ENCODE measurements at places on chromosomes 7 and 10. TPM values are rescaled to one million over a fixed set of nuclear protein-coding genes. Genes with fewer than 3 reads are reported as not detected.

- peak; percentile 51 for DNase-seq
- H3K4me3 ChIP-seq: no peak overlapping the region
- no peaks in the 10 kb centered on the region for H3K36me3 ChIP-seq
- no peak overlapping the region for H3K27ac ChIP-seq
- peaks cover 15% of the 10 kb centered on the region for H3K4me1 ChIP-seq
Observed at GRCh38 chr7:107857541-107857912, 33.5 kb upstream of the DLD start.

DNA sequence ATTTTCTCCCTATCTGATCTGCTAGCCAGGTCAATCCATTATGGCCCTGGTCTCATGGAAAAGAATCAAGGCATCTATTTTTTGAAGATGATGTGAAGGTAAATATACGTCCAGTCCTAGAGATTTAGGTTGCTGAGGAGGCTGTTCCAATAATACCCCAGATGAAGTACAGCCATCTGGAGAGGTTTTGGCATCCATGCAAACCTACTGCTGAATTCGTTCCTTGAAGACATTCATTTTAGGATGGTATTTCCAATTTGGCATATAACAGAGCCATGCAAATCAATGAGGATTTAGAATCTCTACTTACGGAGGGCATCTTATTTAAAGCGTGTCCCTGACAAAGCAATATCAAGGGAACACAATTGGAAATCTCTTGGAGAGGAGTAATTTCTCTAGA lies 465.5 kb downstream of the KCNMA1 start:
- no peaks in the 10 kb centered on the region for H3K36me3 ChIP-seq
- no peak overlapping the region for H3K27ac ChIP-seq
- no peaks in the 10 kb centered on the region for H3K4me1 ChIP-seq
- no peaks in the 10 kb centered on the region for H3K27me3 ChIP-seq

DNA sequence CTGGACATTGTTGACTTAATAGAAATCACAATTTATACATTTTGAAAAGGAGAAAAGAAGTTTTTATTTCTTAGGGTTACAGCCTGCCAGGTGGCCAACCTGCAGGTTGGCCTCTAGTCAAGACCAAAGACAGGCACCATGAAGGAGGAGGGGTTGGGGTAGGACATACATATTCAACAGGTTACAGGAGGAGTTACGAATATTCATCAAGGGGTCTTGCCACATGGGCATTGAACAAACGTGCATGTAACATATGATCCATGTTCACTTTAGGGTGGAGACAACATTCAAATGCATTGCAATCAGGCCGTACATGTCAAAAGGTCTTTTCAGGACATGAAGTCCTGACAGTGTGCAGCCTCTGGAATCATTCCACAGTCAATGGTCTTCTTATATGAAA lies 246.2 kb upstream of the AKR1E2 start:
- DNase-seq: no peak
- H3K4me3 ChIP-seq: no peak overlapping the region
- H3K27me3 ChIP-seq: no peaks in the 10 kb centered on the region
- H3K4me1 ChIP-seq: no peaks in the 10 kb centered on the region

DNA sequence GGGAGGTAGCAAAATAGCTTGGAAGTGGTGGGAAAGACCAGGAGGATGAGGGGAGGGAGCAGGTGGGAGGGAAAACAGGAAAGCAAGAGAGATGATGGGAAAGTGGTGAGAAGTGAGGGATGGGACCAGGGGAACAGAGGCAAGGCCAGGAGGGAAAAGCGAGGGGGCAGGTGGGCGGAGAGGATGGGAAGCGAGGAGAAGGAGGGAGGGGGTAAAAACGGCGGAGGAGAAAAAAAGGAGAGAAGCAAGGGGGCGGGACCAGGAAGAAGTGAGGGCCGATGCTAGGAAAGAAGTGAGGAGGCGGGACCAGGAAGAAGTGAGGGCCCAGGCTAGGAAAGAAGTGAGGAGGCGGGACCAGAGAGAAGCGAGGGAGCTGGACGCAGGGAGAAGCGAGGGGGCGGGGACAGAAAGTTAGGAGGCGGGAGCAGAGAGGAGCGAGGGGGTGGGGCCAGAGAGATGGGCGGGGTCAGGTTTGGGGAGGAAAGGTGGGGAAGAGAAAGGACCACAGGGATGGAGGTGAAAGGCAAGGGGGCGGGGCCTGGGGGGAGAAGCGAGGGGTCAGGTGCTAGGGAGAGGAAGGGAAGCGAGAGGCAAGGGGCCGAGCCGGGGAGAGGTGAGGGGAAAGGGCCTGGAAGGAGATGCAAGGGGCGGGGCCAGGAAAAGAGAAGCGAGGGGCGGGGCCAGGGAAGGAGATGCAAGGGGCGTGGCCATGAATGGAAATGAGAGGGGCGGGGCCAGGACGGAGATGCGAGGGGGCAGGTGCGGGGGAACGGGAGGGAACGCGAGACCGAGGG lies 984 bp downstream of the SMURF1 start:
- H3K4me3 ChIP-seq: peak overlapping the region; percentile 84
- peak; percentile 93 for DNase-seq
- peaks cover 28% of the 10 kb centered on the region for H3K4me1 ChIP-seq
- peak overlapping the region; percentile 71 for H3K27ac ChIP-seq
- no peaks in the 10 kb centered on the region for H3K36me3 ChIP-seq
- no peaks in the 10 kb centered on the region for H3K27me3 ChIP-seq

DNA sequence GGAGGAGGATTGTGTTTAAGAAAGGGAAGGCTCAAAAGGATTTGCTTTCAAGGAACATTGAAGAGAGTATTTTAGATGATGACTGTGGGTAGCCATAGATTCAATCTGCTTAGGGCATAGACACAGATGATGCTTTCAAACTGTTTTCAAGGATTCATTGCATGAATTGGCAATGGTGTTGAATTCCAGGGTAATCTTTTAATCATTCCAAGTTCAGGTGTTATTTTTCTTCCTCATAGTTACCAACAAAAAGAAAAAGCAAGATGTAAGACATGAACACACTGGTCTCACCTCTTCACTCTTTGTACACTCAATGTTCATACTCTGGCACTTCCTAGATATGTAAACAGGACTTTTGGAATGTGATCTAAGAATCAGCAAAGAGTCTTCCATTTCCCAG lies 167.0 kb upstream of the RHOBTB1 start:
- no peak overlapping the region for H3K27ac ChIP-seq
- H3K27me3 ChIP-seq: no peaks in the 10 kb centered on the region
- DNase-seq: no peak
- no peak overlapping the region for H3K4me3 ChIP-seq
- no peaks in the 10 kb centered on the region for H3K4me1 ChIP-seq

- H3K4me3 ChIP-seq: no peak overlapping the region
- no peaks in the 10 kb centered on the region for H3K4me1 ChIP-seq
- no peak for DNase-seq
- no peaks in the 10 kb centered on the region for H3K27me3 ChIP-seq
Observed at GRCh38 chr7:136254148-136254547, 277.0 kb upstream of the MTPN start.

- H3K4me3 ChIP-seq: no peak overlapping the region
- no peak overlapping the region for H3K27ac ChIP-seq
- DNase-seq: no peak
- no peaks in the 10 kb centered on the region for H3K36me3 ChIP-seq
- no peaks in the 10 kb centered on the region for H3K4me1 ChIP-seq
Observed at GRCh38 chr10:76329891-76330575, 898.6 kb downstream of the LRMDA start.

- no peak overlapping the region for H3K4me3 ChIP-seq
- no peak overlapping the region for H3K27ac ChIP-seq
- H3K36me3 ChIP-seq: no peaks in the 10 kb centered on the region
- H3K27me3 ChIP-seq: no peaks in the 10 kb centered on the region
Observed at GRCh38 chr7:44067064-44067951, 1.9 kb upstream of the PGAM2 start.

GRCh38 chr10:100579261-100580090 lies 43.7 kb downstream of the HIF1AN start:
- H3K36me3 ChIP-seq: no peaks in the 10 kb centered on the region
- H3K4me3 ChIP-seq: no peak overlapping the region
- no peaks in the 10 kb centered on the region for H3K4me1 ChIP-seq
- no peaks in the 10 kb centered on the region for H3K27me3 ChIP-seq
- no peak for DNase-seq

Gene PAPOLB
- total RNA-seq: 0.09 TPM

Gene SEMA3C
- total RNA-seq: 0.28 TPM

Gene PDZD7
- total RNA-seq: 0.42 TPM

Gene CPEB3
- 4.8 TPM for total RNA-seq

Gene LGI1
- total RNA-seq: not detected
